ENCODE measurements at places on chromosomes 5 and 9.

DNA sequence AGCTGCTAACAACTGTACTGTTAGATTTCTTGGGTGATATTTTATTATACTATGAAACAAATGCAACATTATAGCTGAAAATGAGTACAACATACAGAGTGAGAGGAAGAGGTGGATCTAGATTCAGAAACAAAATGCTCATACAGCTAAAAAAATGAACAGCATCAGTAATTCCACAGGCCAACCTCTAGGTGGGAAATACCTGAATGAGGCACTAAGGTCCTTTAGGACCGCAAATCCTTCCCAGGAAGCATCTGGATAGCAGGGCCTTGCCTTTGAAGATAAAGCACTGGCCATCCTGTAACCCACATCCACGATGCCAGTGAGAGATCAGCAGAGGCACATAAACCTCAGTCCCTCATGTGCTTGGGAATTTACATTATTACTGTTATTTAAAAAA lies 310.8 kb downstream of the YTHDC2 start:
- no peaks in the 10 kb centered on the region for H3K4me1 ChIP-seq
- H3K27ac ChIP-seq: no peak overlapping the region
- no peaks in the 10 kb centered on the region for H3K27me3 ChIP-seq
- no peak for DNase-seq
- no peak overlapping the region for H3K4me3 ChIP-seq

DNA sequence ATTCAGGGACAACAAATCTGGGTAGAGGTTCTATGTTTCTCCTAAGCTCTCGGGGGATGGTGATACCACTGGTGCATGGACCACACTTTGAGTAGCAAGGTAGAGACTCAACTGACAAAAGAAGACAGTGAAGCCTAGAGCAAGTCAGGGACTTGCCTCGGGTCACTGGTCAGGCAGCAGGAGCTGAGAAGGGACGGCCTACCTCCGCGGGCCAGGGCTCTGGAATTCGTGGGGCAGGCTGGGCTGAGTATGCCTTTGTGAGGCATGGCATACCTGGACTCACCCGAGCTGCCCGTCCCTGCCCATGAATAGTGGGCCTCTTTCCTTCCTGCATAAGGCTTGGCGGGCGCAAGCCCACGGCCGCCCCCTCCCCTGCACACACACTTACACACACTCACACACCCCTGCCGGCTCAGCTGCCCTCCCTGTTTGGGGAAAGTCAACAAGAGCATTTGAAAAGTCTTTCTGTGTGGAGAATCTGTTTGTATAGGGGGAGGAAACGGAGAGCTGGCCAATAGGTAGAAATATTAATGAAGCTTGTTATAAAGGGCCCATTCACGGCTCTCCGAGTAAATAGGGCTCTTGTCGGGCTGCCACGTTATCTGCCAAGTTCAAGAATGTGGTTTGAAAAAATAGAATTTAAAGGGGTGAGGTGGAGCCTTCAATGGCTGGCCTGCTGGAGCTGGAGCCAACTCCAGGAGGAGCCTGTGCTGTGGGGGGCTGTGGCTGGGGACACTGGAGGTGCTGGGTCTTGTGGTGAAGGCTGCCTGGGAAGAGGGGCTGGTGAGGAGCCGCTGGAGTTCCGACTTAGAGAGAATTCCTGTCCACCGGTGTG lies 19.1 kb upstream of the KIF12 start:
- H3K4me3 ChIP-seq: no peak overlapping the region
- DNase-seq: no peak
- H3K27ac ChIP-seq: peak overlapping the region; percentile 60
- no peaks in the 10 kb centered on the region for H3K27me3 ChIP-seq
- no peaks in the 10 kb centered on the region for H3K36me3 ChIP-seq

GRCh38 chr9:72412483-72413040 lies 47.6 kb upstream of the ZFAND5 start:
- DNase-seq: no peak
- H3K4me3 ChIP-seq: no peak overlapping the region
- H3K36me3 ChIP-seq: no peaks in the 10 kb centered on the region
- no peak overlapping the region for H3K27ac ChIP-seq

GRCh38 chr5:170149206-170149515 lies 43.5 kb downstream of the FOXI1 start:
- no peak for DNase-seq
- H3K27ac ChIP-seq: no peak overlapping the region

Measured in large intestine (tissue), 12 donors.